GM12891 (cell line): ENCODE measurements at places on chromosomes 1 and 21.

DNA sequence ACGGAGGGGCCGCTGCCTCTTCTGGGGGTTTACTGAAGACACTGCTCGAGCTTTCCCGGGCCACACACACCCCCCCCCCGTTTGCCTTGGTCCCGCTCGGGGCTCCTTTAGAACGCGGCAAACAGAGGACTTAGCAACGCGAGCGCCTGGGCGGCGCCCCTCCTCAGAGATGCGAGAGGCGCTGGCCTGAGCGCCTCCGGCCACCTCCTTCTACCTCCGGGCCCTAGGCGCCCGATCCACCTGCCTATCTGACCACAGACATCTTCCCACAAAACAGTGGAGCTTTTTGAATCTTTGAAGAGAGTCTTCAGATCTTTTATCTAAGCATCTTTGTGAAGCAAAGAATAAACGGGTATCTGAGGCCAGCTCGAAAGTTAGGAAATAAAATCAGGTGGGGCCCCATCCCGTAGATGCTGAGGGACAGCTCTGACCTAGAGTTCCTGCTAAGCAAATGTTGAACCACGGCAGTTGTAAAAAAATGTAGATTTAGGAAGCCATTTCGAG lies 436 bp upstream of the TTLL7 start:
- peak; percentile 42 for DNase-seq

GRCh38 chr1:40032240-40032891 lies 8.2 kb upstream of the CAP1 start:
- no peak for DNase-seq

DNA sequence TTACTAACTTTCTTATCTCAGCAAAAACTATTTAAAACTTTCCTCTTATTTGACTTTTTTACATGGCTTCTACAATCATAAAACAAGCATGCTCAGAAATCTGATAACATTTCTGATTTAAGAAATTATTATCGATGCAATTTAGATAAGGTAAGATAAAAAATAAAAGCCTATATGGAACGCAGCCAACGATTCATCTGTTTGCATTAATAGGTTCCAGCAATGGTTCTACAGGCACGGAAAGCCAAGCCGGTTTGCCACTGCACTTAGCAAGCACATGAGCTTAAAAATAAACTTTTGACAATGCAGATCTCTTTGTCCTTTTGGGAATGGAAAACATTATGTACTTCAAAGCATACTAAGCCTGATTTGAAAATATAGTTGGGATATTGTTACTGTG lies 77.5 kb upstream of the KCNK2 start:
- DNase-seq, result no peak

DNA sequence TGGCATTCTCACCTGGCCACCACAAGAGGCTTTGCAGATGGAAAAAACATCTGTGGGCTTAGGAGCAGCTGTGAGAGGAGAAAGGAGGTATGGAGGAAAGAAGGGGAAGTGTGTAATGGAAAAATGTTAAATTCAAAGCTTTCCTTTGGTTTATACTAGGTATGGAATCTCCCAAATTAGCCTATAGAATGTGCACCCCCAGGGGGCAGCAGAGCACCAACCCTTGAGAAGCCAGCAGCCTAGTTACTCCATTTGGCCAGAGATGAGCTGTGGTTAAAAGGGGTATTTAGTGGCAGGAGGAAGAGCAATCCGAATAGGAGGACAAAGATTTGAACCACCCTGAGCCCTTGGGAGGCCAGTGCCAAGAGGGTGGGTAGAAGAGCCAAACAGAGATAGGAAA lies 97.5 kb upstream of the CTTNBP2NL start:
- peak; percentile 8 for DNase-seq

- DNase-seq, result no peak
Measured at GRCh38 chr1:117231748-117232373, 21.1 kb upstream of the VTCN1 start.

GRCh38 chr1:115669002-115669673 lies 27.4 kb downstream of the VANGL1 start:
- no peak for DNase-seq

- DNase-seq, result no peak
Measured at GRCh38 chr21:42460391-42461184, 35.4 kb downstream of the RSPH1 start.

DNA sequence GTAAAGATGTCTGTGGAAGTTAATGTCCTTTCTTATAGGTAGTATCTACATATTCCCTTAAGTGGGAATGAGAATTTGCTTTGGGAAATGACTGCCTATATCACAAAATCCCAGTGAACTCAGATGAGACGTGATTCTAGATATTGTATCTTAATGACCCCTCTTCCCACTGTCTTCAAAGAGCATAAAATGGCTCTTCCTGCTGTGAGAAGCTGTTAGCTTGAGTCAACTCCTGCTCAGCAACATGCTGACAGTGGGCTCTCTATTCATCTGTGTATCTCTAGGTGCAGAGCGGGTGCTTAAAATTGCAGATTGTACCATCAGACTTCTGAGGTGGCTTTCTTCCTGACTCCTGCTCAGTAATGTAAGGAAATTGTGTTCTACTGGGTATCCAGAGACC lies 100.6 kb downstream of the SPAG17 start:
- no peak for DNase-seq

- DNase-seq, result no peak
Measured at GRCh38 chr21:29477941-29478340, 179.2 kb downstream of the BACH1 start.

DNA sequence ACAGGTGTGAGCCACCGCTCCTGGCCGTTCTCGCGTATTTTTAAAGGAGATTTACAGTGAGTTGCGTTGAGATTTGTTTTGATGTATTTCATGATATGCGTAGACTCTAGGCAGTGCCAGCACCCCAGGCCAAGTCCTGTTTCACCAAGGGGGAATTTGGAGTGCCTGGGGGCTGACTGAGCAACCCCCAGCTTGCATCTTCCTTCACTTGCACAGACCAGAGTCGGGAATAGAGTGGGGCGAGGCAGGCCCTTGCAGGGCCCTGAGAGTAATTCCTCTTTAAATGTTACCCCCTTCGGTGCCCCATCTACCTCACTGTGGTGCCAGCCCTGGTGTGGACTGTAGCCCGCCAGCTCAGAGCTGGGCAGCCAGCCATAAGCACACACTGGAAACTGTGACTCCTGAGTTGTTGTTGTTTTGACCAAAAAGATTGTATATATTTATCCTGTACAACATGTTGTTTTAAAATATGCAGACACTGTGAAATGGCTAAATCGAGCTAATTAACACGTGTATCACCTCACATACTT lies 269.5 kb downstream of the NPHP4 start:
- DNase-seq, result no peak

GRCh38 chr1:205189131-205189530 lies 22.4 kb downstream of the DSTYK start:
- DNase-seq, result no peak

- no peak for DNase-seq
Measured at GRCh38 chr1:246805135-246805716, 81.0 kb downstream of the SCCPDH start.

- no peak for DNase-seq
Measured at GRCh38 chr1:215877452-215877951, 310.4 kb downstream of the KCTD3 start.

DNA sequence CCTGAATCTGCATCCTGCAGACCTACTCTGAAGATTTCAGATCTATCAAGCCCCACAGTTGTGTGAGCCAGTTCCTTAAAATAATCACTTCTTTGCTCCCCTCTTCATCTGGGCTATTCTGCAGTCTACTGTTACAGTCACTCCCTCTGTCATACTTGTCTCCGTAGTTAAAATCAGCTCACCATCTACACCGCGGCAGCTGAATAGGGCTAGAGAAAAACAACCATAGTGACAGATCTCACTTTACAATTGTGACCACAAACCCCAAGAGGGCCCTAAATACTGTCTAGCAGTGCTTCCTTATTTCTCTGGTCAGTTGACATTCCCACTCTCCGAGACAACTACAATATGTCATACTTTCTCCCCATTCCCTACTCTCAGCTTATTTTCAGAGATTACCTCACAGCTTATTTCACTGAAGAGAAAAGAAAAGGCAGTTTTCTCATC lies 12.9 kb downstream of the DESI2 start:
- no peak for DNase-seq

DNA sequence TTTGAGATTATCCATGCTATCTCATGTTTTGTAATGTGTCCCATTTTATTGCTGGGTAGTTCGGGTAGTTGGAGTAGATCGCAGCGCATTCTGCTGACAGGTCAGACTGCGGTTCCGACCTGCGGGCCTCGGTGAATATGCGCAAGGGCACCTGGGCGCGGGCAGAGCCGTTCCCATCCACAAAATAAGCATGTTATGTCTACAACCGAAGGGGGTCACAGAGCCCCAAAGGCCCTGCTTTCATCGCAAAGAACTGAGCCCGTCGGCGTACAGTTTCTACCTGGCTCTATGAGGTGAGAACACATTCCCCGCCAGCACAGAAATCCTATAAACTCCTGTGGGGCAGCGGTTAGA lies 88.4 kb downstream of the PRKAB2 start:
- DNase-seq, result no peak

- DNase-seq, result no peak
Measured at GRCh38 chr21:20856926-20857325, 141.3 kb upstream of the NCAM2 start.

DNA sequence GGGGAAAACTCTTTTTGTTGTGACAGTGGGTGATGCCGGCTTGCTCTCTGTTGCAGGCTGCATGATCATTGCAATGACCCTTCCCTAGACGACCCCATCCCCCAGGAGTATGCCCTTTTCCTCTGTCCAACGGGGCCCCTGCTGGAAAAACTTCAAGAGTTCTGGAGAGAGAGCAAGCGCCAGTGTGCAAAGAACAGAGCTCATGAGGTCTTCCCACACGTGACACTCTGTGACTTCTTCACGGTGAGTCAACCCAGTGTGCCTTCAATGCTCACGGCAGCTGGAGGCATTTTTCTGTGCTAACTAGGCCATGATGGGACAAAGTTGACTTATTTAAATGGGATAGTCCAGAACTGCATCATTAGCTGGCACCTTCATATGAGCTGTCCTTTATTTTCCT lies 5.7 kb downstream of the UBASH3A start:
- no peak for DNase-seq

GRCh38 chr1:205472737-205473441 lies 17.0 kb upstream of the BLACAT1 start:
- no peak for DNase-seq

DNA sequence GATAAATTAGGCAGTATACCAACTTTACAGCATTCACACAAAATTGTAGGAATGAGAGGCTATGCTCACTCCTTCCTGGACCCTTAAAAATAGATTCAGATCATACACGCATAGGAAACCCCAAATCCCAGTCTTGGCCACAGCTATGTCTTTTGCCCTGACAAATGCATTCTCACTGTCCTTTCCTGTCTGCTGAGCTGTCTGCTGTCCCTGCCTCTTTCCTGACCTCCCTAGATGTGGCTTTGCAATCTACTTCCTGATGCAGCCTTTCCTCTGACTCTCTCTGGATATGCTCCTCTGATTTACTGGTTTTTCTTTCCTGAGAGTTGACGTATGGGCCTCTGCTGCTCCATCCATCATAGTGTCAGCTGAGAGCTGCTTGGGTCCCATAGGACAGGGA lies 59.8 kb upstream of the SLC35F3 start:
- no peak for DNase-seq

DNA sequence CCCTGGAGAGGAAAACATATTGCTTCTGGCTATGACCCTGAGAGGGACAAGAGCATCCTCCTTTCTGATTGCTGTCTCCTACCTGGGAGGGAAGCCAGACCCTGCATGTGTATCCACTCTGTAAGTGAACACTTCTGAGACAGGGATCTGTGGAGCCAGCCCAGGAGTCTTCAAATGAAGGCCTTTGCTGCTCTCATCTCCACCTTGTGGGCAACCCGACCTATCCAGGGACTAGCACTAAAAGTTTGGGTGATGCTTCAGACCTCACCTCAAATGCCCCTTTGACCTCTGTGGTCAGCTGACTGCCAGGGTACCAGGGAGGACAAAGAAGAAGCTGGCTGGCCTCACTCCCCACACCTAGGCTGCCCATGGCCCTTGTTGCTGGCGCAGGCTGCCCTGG lies 64.7 kb downstream of the KCND3 start:
- DNase-seq, result no peak

GRCh38 chr1:109807402-109807801 lies 43.7 kb upstream of the EPS8L3 start:
- no peak for DNase-seq

- DNase-seq, result no peak
Measured at GRCh38 chr21:41641821-41642701, 124.8 kb downstream of the RIPK4 start.

DNA sequence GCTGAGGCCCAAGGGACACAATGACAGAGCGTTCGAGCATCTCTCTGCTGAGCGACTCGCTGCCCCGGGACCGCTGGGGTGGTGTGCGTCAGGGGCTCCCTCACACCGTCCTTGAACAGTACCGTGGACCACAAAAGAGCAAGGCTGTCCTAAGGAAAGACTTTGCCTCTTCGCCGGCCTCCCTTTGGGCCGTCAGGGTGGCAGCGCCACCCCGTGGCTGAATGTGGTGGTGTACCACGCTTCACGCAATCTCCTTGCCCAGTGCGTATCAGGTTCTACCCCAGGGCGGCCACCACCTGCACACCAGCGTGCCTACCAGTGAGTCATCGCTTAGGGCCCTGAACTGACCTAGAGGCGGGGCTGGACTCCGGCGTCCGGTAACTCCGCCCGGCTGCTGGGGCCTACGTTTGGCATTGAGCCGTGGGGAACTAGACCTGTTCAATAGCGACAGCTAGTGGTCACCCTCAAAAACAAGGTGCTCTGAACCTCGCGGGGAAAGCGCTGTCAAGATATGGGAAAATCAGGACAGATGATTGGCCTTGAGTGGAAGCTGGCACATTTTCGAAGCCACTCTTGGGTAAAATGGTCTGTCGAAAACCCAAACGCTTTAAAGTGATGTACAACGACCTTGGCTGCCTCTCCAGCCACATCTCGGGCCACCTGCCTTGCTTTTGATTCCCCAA lies 8.1 kb upstream of the TRAF3IP3 start:
- DNase-seq, result peak; percentile 44

- no peak for DNase-seq
Measured at GRCh38 chr1:118334506-118334905, 149.5 kb upstream of the SPAG17 start.

GRCh38 chr1:203037509-203038190 lies 11.4 kb downstream of the PPFIA4 start:
- peak; percentile 1 for DNase-seq

DNA sequence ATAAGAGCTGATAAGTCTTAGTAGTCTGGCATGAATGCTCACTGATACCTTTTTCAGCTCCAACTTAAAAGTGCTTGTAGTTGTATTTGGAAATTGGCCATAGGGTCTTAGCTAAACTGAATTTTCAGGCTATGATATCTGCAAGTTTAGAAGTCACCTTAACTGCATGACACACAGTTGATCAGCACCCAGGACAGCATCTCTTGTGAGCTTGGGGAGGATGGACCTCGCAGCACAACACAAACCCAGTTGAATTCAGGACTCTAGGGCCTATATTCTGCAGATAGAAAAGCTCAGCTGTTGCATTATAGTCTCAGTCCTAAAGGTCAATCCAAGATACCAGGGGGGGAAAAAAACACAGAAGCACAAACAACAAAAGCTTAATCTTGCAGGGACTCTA lies 394.3 kb downstream of the KCNH1 start:
- DNase-seq, result no peak
